Stimulated activated CD8-positive, alpha-beta memory T cell treated with anti-CD3 and anti-CD28 coated beads, Interleukin-4, amount 100 ng/mL, for 48 hours (primary cell): ENCODE measurements at places on chromosomes 16 and 17.

DNA sequence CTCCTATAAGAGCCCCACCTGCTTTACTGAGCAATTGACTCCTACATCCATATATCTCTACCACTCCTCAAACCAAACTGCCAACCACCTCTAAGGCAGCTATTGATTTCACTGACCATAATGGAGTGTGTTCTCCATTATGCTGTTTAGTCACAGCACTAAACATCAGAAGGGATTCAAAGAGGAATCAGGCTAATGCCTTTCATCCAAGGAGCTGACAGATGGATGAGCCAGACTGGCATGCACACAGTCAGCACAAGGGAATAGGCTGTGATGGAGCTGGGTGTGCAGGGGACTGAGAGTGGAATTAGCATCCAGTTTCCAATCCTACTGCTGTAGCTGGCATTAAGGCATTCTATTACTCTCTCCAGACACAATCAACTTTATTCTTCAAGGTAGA lies 88.7 kb upstream of the CCL2 start:
- no peak for DNase-seq

GRCh38 chr16:85231959-85232358 lies 119.7 kb upstream of the CIBAR2 start:
- DNase-seq = no peak

GRCh38 chr17:80531400-80531799 lies 13.2 kb upstream of the RPTOR start:
- DNase-seq = no peak

DNA sequence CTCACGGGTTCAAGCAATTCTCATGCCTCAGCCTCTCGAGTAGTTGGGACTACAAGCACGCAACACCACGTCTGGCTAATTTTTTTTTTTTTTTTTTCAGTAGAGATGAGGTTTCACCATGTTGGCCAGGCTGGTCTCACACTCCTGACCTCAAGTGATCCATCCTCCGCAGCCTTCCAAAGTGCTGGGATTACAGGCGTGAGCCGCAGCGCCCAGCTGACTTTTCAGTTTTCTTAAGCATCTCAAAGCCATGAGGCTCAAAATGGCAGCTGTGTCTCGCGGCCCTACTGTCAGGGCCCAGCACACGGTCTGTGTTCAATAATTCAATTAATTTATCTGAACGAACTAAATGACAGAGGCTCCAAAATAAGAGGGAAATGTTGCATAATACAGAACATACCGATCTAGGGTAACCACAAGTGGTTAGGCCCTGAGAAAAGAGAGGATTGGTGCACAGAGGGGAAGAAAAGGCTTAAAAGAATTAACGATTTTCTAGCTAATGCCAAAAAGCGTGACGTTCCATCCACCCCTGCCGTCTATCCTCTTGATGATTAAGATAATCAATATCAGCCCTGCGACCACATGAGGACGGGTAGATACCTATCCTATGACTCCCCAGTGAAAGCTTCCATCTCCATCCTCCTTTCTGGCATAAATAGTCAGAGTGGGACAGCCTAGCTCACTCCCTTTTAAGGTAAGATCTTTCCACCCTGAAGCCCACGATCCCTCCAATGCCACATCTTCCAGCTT lies 136.9 kb downstream of the SLC39A11 start:
- no peak for DNase-seq

DNA sequence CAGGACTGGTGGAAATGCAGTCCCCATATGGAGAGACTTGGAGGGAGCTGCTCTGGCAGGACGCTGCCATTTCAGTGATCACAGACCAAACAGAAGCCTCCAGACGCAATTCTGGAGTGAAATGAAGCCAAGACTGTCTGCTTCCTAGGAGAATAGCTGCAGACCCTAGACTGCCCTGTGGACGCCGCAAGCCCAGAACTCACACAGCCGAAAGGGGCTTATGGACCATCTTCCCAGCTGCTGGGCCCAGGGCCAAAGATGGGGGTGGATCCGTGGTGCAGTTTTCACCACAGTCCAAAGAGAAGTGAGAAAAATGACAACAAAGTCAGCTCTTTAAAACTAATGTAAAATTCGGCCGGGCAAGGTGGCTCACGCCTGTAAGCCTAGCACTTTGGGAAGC lies 165.7 kb downstream of the CBLN1 start:
- DNase-seq = no peak

DNA sequence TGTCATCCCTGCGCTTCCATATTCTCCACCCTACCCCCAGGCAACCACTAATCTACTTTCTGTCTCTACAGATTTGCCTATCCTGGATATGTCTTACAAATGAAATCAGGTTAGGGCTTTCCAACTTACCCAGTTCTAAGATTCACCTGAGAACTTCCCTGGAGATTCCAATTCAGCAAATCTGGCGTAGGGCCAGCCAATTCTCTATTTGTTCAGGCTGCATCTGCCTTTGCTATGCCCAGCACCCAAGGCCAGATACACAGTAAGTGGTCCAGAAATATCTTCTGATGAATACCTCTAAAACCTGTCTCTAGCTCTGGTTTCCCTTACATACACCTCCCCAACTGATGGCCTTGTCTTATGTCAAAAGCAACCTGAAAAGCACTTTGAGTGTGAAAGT lies 10.4 kb upstream of the CTCF start:
- DNase-seq = no peak
